ENCODE measurements at places on chromosomes 2 and 18.

DNA sequence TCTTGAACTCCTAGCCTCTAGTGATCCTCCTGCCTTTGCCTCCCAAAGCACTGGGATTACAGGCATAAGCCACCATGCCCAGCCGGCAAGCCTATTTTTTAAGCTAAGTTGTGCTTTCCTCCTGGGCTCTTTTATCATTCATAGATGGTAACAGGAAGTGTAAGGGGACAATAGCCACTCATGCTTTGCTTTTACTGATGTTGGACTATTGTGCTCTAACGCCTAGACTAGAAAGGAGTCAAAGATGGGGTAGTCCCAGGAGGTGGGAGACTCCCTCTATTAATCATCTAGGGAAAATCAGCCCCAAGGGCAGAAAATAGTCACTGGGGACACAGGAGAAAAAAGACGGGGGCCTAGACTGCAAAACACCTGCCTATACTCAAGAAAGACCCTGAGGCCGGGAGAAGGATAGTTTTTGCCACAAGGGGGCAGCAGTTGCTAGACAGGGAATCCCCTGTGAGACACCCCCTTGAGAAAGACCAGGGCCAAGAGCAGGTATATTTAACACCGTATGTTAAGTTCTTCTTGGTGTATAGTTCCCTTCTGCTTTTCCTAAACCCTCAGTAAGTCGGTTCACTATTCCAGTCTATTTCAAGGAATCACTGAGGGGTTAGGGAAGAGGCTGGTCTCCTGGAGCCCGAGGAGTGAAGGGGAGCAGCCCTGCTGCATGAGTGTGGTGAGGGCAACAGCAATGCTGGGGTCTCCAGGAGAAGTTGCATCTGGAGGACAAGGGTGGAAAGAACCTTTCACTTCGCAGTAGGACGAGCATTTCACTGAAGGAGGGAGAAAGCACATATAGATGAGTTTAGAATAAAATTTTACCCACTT, 2.1 kb upstream of the CXCR1 start:
- peak; percentile 69 for DNase-seq

GRCh38 chr2:174438146-174438886, 42.8 kb downstream of the SCRN3 start:
- no peak for DNase-seq

DNA sequence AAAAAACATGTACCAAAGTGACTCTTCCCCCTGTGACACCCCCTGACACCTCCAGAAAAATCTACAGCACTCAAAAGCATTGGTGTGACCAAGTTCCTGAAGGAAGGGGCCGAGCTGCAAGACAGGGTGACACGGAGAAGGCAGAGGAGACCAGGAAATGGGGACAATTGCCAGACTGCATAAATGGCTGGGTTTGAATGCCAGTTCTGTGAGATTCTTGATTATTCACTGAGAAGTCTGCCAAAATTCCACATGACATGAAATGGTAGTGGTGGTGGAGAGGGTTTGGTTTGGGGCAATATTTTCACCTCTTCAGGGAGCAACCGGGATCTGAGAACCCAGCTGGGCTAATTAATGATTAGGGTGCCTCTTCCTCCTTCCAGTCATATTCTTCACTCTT, 178.5 kb downstream of the ARL4C start:
- DNase-seq = no peak

DNA sequence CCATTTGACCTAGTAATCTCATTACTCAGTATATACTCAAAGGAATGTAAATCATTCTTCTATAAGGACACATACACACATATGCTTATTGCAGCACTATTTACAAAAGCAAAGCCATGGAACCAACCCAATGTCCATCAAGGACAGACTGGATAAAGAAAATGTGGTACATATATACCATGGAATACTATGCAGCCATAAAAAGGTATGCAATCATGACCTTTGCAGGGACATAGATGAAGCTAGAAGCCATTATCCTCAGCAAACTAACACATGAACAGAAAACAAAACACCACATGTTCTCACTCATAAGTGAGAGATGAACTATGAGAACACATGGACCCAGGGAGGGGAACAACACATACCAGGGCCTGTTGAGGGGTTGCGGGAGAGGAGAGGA, 214.5 kb downstream of the NBAS start:
- peak; percentile 47 for DNase-seq

- no peak for DNase-seq
Measured at GRCh38 chr2:152376385-152376784, 41.4 kb downstream of the FMNL2 start.

- no peak for DNase-seq
Measured at GRCh38 chr2:237482485-237482884, 4.6 kb upstream of the MLPH start.

- no peak for DNase-seq
Measured at GRCh38 chr2:11057031-11057430, 98.2 kb upstream of the SLC66A3 start.

- no peak for DNase-seq
Measured at GRCh38 chr2:239236808-239237205, 164.0 kb downstream of the HDAC4 start.

DNA sequence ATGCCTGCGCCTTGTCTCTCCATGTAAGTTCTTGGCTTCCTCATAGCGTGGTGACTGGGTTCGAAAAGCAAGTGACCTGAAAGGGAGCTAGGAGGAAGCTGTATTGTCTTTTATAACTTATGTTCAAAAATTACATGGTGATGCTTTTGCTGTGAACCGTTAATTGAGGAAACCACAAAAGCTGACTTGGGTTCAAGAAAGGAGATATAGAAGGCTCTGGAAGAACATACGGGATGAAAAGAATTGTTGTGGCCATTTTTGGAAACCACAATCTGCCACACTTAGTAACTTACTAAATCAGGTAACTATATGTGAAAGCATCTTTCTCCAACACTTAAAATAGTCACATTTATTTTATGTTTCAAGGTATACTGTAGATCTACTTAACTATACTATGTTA, 177.0 kb upstream of the RBMS1 start:
- no peak for DNase-seq

DNA sequence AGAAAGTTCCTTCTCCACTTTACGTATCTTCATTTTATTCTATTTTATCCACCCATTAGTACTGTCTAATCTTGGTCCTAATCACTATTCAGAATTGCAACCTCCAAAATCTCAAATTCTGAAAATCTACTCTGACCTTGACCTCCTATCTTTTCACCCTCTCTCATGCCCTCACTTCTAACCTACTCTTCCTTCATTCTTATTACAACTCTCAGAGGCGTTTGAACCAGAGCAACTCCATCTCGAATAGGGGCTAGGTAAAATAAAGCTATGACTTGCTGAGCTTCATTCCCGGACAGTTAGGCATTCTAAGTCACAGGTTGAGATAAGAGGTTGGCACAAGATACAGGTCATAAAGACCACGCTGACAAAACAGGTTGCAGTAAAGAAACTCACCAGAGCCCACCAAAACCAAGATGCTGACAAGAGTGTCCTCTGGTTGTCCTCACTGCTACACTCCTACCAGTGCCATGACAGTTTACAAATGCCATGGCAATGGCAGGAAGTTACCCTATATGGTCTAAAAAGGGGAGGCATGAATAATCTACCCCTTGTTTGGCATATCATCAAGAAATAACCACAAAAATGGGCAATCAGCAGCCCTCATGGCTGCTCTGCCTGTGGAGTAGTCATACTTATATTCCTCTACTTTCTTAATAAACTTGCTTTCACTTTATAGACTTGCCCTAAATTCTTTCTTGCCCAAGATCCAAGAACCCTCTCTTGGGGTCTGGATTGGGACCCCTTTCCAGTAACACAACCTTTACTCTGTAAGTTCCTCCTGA, 11.4 kb downstream of the CCDC88A start:
- peak; percentile 38 for DNase-seq

DNA sequence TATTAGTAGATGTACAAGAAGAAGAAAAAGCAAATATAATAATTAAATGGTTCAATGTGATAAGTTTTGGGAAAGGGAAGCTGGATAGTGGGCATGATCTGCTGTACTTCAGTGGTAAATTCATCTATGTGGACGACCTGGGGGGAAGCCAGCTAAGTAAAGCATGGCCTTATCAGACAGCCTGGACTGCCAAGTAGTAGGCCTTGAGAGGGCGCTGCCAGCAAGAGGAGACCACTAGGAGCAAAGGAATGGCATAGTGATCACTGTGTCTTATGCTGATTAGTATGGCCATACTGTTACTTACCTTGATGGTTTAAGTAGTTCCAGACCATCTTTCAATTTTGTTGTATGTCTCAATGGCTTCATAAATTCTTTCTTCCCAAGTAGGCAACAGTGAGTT, 287.6 kb downstream of the SETBP1 start:
- no peak for DNase-seq

DNA sequence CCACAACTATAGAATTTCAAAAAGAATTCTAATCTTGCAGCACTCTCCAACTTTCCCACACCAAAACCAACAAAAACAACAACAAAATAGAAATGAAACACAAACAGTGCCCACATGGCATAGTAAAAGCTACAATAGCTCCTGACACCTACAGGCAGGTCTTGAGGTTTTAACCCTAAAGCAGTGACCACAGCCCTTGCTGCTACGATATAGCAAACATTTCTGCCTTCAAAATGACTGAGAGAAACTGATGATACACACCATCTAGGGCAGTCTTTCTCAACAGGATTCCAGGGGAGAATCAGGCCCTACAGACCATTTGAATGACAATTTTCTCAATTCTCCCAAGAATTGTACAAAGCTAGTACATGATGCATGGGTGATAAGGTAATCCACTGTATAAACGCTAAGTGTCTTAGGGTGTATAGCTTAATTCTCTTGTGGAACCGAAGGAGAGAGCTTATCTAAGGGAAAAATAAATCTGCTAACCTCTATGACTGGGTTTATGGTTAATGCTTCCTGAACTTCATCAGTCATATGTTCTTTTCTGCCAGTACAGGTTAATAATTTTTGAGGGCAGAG, 46.5 kb downstream of the TRAK2 start:
- no peak for DNase-seq

GRCh38 chr2:233436691-233437438, 82.6 kb downstream of the DGKD start:
- no peak for DNase-seq

GRCh38 chr2:183950673-183951072, 647.7 kb upstream of the ZNF804A start:
- no peak for DNase-seq

DNA sequence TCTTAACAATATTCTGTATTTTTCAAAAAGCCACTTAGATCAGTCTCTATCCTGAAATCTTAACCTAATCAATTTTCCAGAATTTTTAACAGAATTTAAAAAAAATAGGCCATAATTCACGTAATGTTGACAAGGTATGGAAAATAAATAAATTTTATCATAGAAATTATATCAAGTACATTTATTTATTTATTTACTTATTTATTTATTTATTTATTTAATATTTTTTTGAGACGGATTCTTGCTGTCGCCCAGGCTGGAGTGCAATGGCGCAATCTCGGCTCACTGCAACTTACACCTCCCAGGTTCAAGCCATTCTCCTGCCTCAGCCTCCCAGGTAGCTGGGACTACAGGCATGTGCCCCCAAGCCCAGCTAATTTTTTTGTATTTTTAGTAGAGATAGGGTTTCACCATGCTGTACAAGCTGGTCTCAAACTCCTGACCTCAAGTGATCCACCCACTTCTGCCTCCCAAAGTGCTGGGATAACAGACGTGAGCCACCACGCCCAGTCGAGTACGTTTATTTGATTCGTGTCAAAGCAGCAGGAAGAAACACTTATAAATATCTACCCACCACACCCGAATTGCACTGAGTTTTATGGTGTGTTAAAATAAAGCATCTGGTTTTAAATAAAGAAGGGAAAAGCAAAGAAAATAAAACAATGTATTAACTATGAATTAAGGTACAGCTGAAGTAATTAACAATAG, 60.1 kb downstream of the DSC3 start:
- no peak for DNase-seq

DNA sequence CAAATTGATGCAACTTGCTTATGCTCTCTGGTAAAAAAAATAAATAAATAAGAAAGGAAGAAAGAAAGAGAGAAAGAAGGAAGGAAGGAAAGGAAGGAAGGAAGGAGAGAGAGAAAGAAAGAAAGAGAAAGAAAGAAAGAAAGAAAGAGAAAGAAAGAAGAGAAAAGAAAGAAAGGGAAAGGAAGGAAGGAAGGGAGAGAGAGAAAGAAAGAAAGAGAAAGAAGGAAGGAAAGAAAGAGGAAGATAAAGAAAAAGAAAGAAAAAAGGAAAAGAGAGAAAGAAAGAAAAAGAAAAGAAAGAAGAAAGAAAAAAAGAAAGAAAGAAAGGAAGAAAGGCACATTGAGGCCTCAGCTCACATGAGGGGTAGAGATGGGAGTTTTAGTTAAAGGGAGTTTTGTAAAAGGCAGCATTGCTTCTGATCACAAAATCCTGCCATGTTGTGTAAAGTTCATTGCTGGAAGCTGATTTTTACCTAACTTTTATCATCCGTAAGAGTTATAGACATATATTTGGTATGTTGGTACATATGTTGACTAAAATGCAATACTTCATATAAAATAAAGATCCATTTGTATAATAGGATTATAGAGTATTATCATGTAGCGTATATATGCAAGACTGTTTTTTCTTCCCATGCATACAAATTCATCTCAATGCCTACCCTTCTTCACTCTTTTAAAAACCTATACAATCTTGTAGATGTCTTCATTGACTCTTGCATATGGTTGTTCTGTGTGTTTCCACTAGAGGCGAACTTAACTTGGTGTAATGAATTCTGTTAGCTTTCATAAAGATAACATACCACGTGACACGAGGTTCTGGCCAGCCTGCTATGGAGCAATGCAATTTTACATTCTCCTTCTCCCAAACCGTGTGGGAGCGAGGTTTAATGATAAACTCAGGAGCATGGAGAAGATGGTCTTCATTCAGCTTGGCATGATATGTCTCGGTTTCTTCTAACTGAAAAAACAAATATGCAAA, 32.8 kb downstream of the MYOM1 start:
- peak; percentile 39 for DNase-seq

DNA sequence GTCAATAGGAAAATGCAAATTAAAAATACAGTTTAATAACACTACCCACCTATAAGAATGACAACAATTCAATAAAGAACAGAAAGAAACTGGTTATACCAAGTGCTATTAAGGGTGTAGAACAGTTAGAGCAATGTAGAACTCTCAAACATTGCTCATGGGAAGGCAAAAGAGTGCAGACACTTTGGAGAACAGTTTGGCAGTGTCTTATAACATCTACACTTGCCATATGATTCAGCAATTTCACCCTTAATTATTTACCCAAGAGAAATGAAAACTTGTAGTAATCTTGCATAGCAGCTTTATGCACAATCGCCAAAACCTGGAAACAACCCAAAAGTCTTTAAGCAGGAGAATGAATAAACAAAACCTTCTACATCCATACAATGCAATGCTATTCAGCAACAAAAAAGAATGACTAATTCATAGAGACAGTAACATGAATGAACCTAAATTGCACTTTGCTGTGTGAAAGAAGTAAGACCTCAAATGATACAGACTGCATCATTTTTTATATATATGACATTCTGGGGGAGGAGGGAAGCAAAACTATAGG, 455.2 kb downstream of the THSD7B start:
- no peak for DNase-seq
